ENCODE measurements at places on chromosomes 11 and 22.

DNA sequence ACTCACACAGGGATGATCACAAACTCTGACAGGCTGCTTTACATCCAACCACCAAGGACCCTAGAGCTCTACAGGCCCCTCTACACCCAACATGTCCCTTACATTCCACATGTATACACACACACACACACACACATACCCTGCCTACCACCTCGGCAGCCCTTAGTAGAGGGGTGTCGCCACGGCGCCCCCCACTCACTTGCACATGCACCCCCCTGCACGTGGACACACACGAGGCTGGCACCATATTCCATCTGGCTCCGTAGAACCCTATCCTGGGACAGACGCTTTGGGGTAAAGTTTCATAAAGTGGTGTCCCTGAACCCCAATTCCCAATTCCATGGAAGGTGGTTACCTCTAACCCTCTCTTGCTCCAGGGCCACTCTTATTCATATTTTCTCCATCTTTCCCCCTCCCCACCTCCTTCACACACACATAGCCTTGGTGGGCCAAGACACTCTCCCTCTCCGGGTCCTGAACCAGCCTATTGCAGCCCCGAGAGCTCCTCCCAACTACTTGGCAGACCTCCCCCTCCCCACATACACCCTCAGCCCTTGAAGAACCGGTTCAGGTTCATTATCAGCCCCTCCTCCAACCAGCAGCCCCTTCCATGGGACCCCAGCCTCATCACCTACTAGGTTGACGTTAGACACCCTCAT lies 809 bp downstream of the PDE2A start:
- DNase-seq, result no peak

DNA sequence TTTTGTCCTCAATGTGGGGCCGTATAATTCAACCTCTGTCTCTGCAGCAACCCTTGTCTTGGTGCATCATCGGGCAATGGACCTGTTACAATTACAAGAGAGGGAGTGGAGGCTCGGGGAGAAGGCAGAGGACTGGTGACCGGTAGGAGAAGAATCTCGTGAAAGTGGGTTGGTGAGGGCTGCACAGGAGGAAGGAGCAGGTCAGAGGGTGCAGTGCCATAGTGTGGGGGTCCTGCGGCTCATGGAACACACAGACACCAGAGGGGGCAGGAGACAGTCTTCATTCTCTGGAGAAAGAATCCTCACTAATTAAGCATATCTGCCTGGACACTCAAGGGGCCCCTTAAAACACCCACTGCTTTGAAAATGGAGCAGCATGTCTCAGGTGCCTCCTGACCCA lies 174.7 kb upstream of the B3GAT1 start:
- no peak for DNase-seq

- no peak for DNase-seq
Observed at GRCh38 chr11:107970049-107970448, 38.6 kb upstream of the CUL5 start.

GRCh38 chr11:71284525-71285092 lies 32.2 kb upstream of the SHANK2 start:
- DNase-seq, result no peak

- DNase-seq, result no peak
Observed at GRCh38 chr22:49642331-49642730, 185.3 kb downstream of the BRD1 start.

- no peak for DNase-seq
Observed at GRCh38 chr11:131602431-131602830, 232.0 kb downstream of the NTM start.

DNA sequence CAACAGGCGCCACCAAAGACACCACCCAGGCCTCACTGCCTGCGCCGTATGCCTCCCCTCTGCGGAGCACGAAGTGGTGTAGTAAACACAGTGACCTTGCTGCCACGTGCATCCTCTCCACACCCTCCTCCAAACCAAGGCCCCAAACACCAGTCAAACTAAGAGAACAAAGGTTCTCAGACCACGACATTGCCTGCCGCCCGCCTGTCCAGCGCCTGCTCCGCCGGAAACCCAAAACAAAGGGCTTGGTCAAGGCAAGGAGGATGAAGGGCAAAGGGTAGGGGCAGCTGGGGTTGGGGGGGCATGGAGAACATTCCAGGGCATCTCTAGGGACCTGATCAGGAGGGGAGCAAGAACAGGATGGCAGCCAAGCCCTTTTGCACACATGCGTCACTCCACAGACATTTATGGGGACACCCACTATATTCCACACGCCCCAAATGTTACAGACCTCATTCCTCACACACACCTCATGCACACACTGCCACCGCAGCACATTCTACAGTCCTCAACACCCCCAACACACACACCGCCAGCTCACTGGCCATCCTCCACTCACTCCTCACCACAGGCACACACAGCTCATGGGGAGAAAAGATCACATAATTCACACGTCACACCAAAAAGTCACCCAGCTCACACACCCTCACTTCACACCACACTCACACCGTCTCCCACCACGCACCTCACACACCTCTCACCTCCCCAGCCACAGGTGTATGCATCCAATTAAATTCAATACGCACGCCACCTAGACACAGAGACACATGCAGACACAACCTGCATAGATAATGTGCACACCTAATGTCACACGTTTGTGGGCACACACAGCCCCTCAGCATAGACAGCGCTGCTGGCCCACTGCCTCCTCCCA lies 34.5 kb downstream of the PDE2A start:
- DNase-seq, result no peak

GRCh38 chr11:3907590-3907989 lies 52.1 kb downstream of the STIM1 start:
- no peak for DNase-seq

- no peak for DNase-seq
Observed at GRCh38 chr22:19933341-19934241, 8.0 kb upstream of the COMT start.

DNA sequence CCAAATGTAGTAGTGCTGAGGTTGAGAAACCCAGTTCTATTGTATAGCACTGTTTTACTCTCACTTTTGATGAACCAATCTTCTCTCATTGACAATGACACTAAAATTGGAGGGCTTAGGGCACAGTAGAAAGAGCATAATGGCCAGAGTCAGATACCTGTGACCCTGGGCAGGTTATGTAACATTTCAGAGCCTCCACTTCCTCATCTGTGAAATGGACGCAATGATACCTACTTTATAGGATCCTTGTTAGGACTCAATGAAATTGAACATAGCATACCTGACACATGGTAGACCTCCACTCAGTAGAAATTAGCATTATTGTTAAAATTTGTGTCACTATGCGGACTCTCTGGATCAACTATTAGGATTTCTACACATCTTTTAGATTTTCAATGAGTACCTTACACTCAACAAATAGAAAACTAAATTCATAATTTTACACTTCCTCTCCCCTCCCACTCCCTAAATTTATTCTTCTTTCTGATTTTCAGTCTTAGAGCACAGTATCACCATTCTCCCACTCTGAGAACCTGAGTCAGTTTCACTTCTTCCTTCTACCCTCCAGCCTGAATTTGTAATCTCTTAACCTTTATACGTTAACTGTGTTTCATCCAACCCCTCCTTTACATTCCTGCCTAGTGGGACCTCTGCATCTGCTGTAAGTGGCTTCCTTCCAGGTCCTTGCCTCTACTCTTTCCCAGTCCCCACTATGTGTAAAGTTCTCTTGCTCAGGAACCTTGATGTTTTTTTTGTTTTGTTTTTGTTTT lies 78.3 kb downstream of the MICAL2 start:
- DNase-seq, result no peak

DNA sequence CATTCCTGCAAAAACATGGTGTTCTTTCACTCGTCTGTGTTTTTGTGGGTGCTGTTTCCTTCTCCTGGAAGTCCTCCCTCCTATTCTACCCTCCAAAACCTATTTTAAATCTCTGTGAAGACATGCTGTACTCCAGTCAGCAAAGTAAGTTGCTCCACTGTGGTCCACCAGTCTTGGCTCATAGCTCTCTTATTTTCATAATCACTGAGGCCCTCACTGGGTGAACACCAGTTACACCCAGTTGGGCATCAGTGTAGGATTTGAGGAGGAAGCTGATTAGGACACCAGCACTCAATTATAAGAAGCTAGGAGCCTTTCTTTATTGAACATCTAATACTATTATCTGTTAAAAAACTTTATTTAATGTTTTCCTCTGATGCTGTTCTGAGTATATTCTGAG lies 23.9 kb upstream of the EED start:
- no peak for DNase-seq

DNA sequence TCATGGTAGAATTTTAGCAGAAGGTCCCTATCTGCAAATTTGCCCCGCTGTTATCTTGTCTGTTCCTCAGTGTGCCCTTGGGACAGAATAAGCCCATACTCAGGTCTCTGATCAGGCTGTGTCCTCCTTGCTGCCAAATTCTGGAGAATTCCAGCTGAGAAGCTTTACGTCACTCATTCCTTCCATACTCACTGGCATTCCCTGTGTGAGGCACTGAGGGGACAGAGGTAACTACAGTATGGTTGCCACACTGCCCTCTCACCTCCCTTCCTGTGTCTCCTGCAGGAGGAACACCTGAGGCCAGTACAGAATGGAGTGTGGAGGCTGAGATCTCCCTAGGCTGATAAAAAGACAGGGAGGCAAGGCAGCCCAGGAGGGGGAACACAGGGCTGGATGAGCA lies 31.5 kb downstream of the SHISA8 start:
- DNase-seq, result no peak

GRCh38 chr11:117870103-117870952 lies 6.1 kb downstream of the FXYD6 start:
- DNase-seq, result no peak

DNA sequence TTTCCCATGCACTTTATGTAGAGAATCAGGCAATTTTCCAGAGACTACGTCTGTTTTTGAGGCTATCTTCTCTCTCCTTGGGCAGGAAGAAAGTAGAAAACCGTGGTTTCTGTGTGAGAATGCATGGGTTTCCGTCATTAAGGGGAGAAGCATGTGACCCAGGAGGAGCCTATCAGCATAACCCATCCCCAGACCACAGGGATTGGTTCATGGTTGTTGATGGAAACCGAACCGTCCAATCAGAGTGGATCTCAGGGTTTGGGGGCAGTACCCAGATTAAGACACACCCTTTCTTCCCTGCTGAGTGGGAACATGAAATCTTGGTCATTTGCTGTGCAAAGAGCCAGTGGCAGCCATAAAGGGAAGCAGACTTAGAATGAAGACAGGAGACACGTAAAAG lies 517.8 kb downstream of the MN1 start:
- DNase-seq, result no peak

GRCh38 chr11:86141727-86142126 lies 72.8 kb upstream of the PICALM start:
- no peak for DNase-seq

DNA sequence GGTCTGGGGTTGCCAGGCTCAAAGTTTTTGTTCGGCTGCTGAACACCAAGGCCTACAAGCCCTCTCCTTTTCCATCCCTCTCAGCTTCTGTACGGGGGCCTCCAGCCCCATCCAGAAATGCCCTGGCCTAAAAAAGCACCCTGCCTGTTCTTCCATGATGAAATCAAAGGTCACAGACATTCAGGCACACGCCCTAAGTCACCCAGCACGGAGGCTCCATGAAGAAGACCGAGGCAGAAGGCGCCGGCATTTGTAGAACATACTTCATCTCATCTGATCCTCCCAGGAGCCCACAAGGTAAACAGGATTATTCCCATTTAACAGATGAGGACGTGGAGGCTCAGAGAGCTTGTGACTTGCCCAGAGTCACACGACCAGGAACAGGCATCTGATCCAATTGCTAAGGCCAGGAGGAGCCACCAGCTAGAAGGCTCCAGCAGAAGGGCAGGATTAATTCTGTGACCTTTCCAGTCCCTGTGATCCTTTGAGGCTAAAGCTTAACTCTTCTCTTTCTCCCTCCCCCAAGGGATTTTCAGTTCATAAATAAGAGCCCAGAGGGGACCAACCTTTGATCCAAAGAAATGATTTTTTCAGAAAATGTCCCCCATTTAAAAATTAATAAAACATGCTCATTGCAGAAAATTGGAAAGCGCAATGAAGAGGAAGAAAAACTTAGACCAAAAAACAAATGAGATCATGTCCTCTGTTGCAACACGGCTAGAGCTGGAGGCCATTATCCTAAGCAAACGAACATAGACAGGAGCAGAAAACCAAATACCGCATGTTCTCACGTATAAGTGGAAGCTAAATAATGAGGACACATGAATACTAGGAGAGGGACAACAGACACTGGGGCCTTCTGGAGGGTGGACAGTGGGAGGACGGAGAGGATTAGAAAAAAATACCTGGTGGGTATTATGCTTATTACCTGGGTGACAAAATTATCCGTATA lies 38.7 kb downstream of the CYTH4 start:
- no peak for DNase-seq

- no peak for DNase-seq
Observed at GRCh38 chr11:774873-775592, 2.3 kb downstream of the GATD1 start.

DNA sequence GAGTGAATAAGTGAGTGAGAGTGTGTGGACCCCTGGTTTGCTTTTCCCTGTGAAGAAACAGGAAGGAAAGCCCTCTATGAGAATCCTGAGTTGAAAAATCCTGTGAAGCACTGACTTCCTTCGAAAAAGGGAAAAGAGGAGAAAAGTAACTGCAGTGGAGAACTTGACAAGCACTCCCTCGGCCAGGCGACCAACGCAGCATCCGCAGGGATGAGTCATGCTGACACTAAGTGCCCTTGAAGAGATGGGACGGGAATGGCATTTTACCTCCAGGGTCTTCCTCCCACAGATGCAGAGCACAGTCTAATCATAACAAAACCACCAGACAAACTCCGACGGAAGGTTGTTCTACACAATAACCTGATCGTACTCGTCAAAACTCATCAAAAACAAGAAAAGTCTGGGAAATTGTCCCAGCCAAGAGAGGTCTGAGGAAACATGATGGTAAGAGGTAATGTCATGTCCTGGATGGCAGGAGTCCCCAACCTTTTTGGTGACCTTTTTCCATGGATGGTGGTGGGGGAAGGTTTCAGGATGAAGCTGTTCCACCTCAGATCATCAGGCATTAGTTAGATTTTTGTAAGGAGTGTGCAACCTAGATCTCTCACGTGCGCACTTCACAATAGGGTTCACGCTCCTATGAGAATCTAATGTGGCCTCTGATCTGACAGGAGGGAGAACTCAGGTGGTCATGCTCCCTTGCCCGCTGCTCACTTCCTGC lies 132.2 kb upstream of the B3GAT1 start:
- DNase-seq, result no peak

GRCh38 chr22:39409516-39410029 lies 10.0 kb downstream of the TAB1 start:
- DNase-seq, result no peak

DNA sequence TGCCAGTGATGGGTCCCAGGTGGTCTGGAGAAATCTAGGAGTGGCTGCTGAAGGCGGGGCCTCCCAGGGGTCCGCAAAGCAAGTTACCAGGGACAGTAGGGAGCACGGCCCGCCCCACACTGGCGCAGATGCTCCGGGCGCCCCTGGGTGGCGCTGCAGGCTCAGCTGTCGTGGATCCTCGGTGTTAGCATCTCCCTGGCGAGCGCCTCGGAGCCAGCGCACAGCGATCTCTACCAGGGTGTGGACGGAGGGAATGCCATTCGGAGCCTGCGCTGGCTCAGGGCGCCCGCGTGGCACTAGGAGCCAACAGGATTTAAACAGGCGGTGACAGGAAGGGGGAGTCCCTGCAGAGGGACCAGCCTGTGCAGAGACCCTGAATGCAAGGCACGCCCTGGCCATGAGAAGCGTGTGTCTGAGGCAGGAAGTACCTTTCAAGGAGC lies 20.2 kb downstream of the FADS3 start:
- DNase-seq, result peak; percentile 47

All from stimulated activated CD4-positive, alpha-beta T cell treated with anti-CD3 and anti-CD28 coated beads, Interleukin-15, amount 100 ng/mL, for 1 hour (primary cell).